Upper lobe of left lung (tissue), 6 donors: ENCODE measurements at places on chromosomes 4 and X.

- DNase-seq: no peak
Measured at GRCh38 chrX:153407736-153408135, 3.5 kb upstream of the ZFP92 start.

- no peak for DNase-seq
Measured at GRCh38 chr4:99463566-99463965, 28.4 kb upstream of the ADH7 start.

GRCh38 chr4:23937173-23937572 is 47.3 kb upstream of the PPARGC1A start:
- DNase-seq: no peak

GRCh38 chr4:77232653-77233052 is 75.6 kb downstream of the CCNG2 start:
- no peak for DNase-seq

GRCh38 chr4:10237131-10237530 is 120.5 kb upstream of the WDR1 start:
- DNase-seq: no peak

GRCh38 chr4:76055016-76055415 is 19.1 kb upstream of the CXCL11 start:
- DNase-seq: no peak
